ENCODE measurements at places on chromosomes 11 and 22.

DNA sequence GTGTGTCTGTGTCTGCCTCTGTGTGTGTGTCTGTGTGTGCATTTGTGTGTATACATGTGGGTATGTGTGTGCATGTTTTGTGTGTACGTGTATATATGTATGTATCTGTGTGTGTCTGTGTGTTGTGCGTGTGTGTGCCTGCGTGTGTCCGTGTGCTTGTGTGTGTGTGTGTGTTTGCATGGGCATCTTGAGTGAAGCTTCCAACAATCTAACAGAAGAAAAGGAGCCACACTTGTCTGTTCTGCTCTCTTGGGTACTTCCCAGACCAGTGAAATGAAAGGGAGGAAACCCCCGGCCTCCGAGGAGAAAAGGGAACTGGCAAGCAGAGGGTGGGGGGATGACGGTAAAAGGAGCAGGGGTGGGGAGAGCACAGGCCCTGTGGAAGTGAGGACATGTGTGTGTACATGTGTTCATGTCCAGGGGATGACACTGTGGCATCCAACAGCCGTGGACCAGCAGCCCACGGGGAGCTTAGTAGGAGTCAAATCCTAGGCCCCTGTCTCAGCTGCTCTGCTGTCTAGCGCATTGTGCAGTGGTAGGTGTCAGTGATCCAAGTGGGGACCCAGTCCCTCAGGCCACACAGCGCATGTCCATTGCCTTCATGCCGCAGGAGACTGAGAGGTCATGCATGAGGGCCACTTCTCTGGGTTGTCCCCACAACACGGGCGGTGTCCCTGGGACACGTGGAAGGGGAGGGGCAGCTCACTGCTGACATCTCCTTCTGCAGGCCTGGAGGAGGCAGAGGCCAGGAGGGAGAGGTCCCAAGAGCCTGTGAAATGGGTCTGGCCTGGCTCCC is 8.1 kb downstream of the CSF2RB start:
- no peak for DNase-seq

GRCh38 chr11:14625586-14626205 is 17.9 kb upstream of the PDE3B start:
- no peak for DNase-seq

DNA sequence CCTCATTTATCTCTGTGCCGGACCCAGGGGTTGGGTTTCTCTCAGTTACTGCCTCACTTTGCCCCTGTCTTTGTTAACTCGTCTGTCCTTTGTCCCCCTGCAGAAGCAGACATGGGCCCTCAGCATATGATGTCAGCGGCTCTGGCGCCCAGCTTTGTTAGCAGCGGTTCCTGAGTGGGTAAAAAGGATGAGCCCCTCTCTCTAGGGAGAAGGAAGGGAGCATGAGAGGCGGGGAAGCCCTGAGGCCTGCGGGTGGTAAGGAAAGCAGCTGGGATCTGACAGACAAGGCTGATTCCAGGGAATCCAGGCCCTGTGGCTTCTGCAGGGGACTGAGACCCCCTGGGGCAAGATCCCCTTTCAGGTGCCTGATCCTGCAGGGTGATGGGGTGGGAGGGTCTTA is 51.7 kb downstream of the MCM5 start:
- no peak for DNase-seq

DNA sequence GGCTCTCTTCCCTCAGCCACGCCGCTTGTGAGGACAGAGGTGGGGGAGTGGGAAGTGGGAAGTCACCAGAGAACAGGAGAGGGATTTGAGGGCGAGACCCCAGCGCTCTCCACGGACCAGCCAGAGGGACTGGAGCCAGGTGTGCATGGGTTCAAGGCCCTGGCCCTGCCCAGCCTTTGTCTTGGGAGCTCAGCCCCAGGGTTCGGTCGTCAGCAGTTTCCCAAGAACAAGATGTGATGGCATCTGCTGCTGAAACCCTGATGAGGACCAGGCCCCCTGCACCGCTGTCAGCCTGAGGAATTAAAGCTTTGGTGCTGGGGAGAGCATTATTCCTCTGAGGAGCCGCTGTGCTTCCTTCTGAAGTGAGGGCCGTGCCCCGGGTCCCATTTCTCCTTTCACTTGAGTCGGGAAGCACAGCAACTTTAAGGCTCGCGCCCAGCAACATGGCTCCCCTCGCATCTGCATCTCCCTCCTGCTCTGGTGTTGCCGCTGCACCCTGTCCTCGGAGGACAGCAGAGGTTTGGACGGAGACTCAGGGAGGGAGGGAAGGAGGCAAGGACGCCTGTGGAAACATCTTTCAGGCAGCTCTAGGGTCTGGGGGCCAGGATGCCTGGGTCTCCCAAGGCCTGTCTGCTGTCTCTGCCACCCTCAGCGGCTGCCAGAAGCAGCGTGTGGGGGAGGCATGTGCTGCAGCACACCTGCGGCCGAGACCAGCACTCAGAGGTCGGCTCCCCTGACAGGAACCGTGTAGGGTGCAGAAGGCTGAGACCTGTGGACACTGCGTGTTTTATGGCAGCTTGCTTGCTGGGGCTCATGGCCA is 3.8 kb downstream of the IFITM5 start:
- DNase-seq: no peak

DNA sequence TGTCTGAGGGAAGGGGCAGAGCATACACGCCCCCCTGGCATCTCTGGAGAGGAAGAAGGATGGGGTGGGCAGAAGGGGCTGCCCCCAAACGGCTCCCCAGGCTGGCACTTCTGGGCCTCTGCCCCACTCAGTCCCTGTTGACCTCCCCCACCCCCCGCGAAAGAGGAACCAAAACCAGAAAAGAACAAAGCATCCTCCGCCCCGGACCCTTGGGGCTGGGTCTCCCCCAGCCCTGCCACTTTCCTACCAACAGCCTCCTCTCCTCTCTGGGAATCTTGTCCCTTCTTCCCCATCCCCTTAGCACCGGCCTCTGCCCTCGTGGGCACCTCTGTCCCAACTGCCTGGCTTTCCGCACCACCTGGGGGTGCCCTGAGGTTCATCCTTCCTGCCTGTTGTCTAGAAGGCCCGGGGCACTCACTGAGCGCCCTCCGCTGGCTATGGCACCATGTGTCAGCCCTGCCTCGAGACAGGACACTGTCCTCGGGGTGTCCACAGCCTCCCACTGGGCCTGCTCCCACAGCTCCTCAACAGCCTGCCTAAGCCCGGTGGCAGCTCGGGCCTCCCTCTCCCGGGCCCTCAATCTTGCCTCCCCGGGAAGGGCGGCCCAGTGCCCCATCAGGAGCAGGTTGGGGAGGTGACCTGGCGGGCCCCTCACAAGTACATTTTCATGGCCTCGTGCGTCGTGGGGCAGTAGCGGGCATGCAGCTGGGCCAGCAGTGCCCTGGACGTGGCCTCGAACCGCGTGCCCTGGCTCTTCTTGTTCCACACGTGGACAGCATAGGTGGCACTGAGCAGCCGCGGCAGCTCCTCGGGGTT is 28.2 kb downstream of the A4GALT start:
- DNase-seq: no peak

DNA sequence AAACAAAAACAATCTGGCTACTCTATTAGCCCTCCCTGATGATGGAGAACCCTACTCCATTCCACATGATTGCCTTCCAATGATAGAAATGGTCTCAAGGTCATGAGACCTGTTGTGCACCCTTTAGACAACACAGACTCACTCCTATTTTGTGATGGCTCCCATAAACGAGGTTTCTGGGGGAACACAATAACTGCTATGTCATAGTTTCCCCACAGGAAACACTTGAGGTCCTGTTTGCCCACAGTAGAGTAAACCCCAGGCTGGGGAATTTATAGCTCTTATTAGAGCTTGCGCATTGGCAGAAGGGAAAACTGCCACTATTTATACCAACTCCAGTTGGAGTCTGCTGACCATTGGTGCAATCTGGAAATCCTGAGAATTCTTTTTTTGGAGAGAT is 28.7 kb downstream of the MIF start:
- DNase-seq: no peak

DNA sequence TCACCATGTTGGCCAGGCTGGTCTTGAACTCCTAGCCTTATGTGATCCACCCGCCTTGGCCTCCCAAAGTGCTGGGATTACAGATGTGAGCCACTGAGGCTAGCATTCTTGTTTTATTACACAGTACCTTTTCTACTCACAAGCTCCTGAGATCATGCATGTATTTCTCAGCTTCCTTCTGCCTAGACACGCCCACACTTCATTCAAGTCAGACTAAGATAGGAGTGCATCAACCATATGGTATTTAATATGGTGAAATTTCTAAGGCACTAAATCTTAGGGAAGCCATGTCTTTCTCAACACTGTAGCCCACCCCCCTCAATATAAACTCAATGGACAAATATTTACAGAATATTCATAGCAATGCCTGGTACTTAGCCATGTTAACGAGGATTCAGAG is 62.1 kb downstream of the SLC25A17 start:
- no peak for DNase-seq

- no peak for DNase-seq
Measured at GRCh38 chr11:75424396-75424795, 8.6 kb downstream of the KLHL35 start.

GRCh38 chr22:25759825-25760231 is 17.8 kb downstream of the MYO18B start:
- DNase-seq: peak; percentile 96

- DNase-seq: no peak
Measured at GRCh38 chr11:88333862-88334261, 3.7 kb downstream of the CTSC start.

Data from lung microvascular endothelial cell (primary cell).